NK-92 treated with Interleukin-12 subunit alpha and Interleukin-12 subunit beta, amount 100 ng/mL, for 24 hours (cell line): ENCODE measurements at places on chromosomes 1 and 21.

GRCh38 chr21:46100906-46101305 is 3.0 kb downstream of the COL6A2 start:
- no peak for DNase-seq

- no peak for DNase-seq
These were observed 14.5 kb upstream of the AXDND1 start for GRCh38 chr1:179351281-179351680.

GRCh38 chr1:20233394-20233793 is 47.1 kb upstream of the PLA2G2C start:
- DNase-seq: no peak

GRCh38 chr1:55353707-55354620 is 138.8 kb upstream of the USP24 start:
- DNase-seq: no peak

- DNase-seq: no peak
These were observed 8.9 kb downstream of the LIN28A start for GRCh38 chr1:26419494-26419893.

DNA sequence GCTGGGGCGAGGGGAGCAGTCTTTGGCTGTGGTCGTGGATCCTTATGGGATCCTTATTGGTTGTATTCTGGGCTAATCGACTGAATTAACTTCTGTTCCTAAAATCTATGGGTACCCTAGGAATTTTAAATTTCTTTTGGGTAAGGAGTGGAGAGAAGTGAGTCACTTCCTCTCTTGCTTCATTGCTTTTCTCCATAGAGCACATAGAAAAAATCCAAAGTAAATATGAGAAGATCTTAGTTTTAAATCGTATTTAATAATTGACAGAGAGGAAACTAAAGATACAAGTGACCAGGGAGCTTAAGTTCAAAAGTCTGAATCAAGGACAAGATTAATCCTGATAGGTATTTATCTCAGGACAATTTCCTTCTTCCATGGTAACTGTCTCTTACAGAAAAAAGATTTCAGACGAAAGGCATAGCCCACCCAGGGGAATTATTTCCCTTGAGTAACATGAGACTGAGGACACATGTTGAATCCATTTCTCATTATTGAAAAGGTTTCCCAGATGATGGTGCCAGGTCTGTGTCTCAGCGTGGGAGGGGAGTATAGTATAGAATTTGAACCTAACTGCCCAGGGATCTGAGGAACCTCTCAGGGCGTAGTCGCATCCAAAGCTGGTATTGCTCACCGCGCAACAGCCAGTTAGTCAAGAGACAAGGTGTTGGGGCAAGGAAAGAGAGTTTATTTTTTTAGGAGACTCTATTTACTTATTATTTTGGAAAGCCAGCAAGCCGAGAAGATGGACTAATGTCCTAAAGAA is 28.7 kb upstream of the FASLG start:
- DNase-seq: no peak

- no peak for DNase-seq
These were observed 40.2 kb downstream of the ATP1B1 start for GRCh38 chr1:169146576-169147214.

DNA sequence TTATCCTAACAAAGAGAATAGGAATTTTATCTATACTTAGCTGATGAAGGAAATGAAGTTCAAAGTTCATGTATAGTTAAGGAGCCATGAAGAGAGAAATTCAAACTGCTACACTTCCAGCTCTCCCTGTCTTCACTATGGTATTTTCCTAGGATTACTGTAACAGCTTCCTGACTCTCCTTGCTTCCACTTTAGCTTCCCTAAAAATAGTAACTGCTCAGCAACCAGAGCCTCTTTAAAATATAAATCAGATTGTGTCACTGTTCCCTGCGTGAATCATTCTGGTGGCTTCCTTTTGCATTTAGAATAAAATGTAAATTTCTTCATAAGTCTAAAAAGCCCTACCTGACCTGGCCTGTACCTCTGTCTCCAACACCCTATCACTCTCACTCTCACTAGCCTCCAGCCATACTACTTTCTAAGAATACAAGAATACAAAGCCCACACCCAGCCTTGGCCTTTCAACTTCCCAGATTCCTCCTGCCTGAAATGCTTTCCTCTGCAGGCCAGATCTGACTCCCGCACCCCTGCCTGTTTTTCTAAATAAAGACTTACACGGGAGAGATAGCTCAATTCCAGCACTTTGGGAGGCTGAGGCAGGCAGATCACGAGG is 30.5 kb downstream of the OR10J1 start:
- DNase-seq: no peak

DNA sequence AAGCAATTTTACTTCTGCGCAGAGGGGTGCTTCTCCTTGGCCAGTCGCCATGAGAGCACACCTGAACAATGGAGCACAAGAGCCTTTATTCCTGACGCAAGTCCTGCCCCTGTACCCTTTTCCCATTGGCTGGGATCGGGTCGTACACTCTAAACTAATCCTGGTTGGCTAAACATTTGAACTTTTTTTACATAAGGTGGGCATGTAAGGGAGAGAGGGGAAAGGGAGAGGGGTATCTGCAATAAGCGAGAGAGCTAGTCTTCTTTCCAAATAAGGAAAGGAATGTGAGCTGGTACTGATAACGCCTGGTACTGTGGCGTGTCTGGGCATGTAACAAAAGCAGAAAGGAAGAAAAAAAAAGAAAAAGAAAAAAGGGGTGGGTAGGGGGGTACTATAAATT is 21.8 kb downstream of the MFSD2A start:
- no peak for DNase-seq

DNA sequence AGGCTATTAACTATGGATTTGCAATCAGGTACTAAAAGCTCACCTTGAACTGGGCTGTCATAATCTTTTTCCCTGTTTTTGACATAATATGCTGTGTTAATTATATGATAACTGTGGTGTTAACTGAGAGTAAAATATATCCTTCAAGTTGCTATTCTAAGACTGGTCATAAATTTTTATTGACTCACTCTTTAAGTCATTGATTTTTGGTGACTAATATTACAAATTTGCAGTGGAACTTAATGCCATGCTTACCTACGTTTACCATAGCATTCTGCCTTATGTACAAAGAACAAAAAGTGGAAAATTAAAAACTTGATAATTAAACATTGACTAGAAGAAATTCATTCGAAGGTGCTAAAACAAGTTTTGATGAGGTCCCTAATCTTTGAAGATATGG is 872.4 kb downstream of the BRINP3 start:
- DNase-seq: no peak

DNA sequence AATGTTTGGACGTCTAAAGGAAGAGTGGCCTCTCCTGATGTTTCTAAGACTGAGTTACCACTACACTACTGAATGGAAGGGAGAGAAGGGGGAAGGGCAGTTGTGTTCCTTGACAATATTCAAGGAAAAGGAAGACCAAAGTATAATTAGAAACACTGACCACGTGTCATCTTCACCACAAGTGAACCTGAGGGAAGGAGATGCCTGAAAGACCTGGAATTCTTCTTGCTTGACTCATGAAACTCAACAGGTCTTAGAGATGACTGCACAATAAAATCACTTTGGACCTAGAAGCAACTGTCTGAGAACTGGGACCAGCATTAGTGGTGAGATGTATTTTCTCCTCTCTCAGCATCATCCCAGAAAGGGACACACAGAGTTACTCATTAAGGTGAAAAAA is 56.7 kb downstream of the PTPN14 start:
- no peak for DNase-seq

DNA sequence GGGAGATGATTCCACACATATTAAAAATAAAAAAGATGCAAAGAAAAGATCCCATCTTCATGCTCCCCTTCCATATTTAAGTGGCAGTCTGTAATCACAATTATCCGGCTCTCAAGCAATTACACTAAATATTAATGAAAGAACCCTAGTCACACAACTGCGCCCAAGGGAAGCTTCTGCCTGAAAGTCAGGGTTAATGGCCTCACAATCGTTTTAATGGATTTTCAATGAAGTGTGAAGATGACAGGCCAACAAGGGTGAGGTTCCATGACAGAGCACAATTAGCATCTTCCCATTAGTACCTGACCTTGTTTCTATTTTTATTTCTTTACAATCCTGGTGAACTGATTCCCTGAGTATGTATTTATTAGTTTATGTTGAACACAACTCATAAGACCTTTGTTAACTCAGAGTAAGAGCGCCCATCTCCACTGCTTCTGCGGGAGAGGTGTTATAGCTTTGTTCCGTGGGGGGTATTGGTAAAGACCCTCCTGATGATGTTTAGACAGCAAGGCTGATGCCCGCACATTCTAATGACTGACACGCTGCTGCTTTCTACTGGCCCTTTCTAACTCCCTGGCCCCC is 80.9 kb downstream of the IER5 start:
- DNase-seq: no peak

GRCh38 chr1:25583519-25584370 is 32.8 kb upstream of the MAN1C1 start:
- DNase-seq: no peak

DNA sequence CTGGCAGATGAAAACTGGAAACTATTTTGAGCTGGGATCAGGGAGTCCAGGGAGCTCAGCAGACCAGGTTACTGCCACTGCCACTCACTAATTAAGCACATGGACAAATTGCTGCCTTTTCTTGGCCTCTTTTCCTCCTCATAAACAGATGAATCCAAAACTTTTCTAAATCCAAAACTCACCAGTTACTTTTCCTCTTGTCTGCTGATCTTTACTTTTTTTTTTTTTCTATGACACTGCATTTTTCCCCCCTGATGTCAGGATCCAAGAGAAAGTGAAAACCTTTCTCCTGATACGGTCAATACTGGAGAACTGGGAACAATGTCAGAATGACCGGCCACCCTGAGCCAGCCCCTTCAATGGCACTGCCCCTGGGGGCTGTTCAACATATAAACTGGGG is 405.8 kb downstream of the DUSP10 start:
- no peak for DNase-seq

DNA sequence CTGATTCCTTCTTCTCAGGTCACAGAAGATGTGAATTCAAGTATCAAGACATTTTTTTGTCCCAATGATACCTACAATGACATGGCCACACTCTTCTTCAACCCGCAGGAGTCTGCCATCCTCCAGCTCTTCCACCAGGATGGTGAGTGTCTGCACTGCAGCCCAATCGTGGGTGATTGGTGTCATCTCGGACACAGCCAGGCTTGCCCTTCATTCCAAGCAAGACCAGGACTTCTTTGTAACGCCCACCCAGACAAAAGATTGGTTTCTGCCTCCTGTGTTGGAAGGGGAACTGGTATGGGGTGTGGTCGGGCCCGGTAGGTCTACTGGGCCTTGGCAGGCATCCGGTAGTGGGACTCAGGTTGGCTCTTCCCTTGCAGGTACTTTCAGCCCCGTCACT is 14.1 kb downstream of the NPPA start:
- no peak for DNase-seq

- DNase-seq: no peak
These were observed 152.7 kb upstream of the NEGR1 start for GRCh38 chr1:72435025-72435424.

DNA sequence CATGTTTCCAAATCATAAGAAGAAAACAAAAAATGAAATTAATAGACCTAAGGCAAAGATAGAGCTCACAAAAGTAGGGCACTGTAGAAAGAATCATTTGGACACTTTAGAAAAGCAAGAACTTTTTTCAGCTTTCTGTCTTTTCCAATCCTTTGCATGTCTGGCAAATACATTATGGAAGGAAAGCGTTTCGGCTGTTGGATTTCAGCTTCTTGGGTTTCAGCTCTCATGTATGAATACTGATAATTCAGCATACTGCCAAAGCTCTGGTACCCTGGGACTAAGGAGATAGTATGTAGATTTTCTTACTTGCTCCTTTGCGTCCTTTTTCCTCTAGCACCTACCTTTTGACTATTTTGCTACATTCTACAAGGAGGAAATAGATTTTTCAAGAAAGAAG is 375.9 kb downstream of the BRINP3 start:
- no peak for DNase-seq

GRCh38 chr1:59670662-59671061 is 144.1 kb upstream of the HOOK1 start:
- no peak for DNase-seq

DNA sequence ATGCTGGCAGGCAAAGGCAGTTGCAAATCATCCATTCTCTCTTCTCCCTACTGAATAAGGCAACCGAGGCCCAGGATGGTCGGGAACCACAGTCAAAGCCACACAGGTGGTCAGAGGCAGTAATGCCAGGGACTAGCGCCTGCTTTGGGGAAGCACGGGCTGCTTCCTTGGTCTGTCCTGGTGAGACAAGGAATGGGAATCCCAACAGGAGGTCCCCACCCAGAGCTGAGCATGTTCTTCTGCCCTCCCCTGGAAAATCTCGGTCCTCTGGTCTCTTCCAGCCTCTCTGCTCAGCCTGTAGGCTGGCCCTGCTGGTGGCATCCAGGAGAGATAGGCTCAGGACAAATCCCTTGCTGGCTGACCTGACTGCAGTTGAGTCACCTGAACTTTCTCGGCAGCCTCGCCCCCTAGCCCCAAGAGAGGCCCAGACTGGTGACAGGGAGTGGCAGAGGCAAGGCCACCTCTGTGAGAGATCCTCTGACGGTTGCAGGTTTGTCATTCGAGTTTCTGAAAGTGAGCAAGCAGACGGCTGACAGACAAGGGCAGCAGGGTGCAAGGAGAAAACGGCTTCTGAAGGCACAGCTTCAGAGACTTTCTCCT is 5.8 kb downstream of the OLIG1 start:
- no peak for DNase-seq

- no peak for DNase-seq
These were observed 7.6 kb upstream of the HJV start for GRCh38 chr1:146029117-146029516.

DNA sequence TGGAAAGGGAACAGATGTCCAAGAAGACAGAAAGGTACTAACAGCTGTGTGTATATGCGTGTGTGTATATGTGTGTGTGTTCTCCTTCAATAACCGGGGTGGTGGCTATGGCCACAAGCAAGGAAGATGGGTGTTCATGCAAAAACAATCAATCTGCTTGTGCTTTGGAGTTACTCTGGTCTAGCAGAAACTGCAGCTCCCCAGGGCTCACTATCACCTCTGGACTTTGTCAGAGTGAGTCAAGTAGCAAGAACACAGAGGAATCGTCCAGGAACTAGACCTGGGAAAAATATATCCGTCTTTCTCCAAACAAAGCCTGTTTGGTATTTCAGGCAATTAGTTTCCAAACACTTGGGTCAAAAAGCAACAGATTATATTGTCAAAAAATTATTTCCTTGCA is 68.6 kb downstream of the GNG12 start:
- no peak for DNase-seq

DNA sequence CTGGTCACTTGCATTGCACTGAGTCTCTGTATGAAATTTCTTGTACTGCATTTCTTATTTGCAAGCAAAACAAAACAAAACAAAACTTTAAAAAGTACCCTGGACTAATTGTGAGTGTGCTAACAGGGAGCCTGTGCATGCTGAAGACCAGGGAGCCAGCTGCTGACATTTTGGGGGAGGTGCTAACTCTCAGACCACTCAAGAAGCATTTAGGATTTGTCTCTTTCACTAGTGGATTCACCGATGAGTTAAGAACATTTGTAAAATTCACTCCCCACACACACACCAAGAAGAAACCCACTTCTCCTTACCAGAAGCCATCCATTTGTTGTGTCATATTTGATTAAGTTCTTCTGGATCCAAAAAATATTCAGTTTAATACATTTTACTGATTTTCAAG is 95.7 kb upstream of the C1orf105 start:
- DNase-seq: no peak

GRCh38 chr1:212101735-212102134 is 66.2 kb downstream of the DTL start:
- no peak for DNase-seq
